GM12891 (cell line): ENCODE measurements at places on chromosomes 7 and 10.
A peak's percentile ranks its signal among the peaks of the same experiment; 100 is the strongest.

DNA sequence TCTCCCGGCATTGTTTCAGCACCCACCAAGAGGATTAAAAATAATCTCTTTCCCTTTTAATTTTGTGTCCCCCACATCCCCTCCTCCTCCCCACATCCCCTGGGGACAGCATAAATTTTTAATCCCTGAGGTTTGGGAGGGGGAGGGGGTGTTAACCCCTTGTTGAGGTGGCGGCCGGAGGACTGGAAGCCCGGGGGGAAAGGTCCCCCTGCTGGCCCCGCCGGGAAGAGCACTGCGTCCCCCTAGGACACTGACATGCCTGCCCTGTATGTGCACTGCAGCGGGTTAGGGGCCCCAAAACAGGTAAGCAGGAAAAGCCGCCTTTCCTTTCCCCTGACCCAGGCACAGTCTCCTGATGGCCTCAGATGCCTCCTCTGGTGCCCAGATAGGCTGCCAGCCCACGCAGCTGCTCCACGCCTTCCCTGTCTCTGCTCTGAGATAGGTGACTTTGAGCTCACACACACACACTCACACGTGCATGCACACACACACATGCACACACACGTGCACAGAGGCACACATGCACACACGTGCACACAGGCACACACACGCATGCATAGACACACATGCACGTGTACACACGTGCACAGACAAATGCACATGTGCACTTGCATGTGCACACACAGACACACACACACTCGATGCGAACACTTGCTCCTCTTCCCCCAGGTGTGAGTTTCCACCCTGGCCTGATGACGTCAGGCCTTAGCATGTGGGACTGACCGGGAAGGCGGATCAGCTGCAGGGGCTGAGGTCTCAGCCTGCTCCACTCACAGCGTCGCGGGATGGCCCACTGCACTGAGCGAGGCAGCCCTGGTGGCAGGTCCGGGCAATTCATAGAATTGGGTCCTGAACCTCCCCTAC lies 12.3 kb downstream of the CNPY1 start:
- peak; percentile 74 for DNase-seq

DNA sequence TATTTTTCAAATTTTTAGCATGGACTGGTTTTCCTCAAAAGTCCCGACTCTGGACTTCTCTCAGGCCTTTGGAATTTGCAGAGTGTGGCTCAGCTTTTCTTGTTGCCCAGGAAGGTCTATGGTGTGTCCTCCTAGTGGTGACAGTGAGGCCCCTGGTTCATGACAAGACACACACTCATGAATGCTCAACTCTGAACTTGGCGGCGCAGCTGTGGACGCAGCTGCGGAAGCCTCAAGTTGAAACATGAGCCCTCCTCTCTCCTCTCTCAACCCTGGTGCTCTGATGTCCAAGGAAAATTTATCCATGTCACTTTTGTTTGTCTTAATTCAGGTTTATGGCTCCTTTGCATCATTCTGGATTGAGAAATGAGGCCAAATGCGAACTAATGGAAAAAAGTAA lies 183.9 kb downstream of the HECW1 start:
- no peak for DNase-seq

DNA sequence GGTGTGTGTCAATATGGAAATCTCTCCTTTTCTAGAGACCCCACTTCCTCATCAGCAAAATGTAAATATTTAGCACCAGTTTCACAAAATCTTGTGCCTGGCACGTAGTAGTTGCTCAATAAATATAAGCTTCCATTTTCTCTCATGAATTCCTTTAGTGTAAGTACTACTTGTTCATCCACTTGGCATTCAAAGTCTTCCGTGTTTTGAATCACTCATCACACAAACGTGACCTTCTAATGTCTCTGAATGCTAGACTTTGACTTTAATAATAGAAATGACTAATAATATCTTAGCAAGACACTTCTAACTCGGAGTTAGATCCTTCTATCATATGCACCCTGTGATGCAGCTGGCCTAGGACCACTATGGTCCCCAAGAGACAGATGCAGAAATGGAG lies 168.7 kb upstream of the ZNF32 start:
- DNase-seq = no peak

DNA sequence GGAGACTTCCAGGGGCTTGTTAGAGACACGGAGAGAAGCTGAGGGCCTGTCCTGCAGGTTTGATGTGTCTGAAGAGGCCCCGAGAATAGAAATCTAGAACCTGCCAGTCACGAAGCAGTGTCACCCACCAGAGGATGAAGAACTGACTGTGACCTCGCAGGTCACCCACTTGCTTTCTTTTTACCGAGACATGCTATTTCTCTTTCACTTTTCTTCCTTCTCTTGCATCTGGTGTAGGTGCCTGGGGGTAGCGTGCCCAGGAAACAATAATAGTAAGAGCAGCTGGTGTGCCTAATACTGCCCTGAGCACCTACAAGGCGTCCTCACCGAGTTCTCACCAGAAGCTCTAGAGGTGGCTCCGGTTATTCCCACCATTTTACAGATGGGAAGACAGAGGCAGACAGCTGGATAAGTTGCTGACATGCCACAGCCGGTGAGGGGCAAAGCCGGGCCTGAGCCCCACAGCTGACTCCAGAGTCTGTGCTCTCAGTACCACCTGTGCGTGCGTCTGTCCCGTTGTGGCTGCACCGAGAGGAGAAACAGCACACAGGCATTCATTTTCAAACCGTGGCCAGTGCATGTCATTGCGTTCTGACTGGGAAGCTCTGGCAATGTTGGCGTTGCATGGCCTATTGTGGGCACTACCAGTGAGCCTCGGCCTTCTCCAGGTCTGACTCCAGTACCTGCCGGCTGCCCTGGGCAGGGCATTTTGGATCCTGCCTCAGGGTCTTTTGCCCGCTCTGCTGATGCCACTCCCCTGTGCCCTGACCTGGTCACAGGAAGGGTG lies 7.8 kb downstream of the CHST3 start:
- no peak for DNase-seq

DNA sequence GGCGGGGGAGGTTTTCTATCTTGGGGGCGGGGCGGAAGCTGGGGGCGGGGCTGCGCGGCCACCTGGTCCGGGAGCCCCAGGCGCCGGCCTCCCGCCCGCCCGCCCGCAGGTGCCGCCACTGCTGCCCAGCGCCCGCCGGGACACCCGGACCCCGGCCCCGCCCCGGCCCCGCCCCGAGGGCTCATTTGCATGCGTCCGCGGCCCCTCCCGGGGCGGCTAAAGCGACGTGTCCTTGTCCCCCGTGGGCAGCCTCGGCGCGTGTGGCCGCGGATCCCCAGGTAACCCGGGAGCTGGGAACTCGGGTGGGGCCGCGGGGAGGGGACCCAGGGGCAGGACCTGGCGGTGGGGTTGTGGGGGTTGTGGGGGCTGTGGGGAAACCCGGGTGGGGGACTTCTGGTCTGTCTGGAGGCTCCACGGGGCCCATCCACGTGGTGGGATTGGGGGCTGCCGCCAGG lies at the start of gene BHLHA15:
BHLHA15 (plus strand) TSS at position 219 of the 455 bp plus-strand sequence. CDS start 871 bp downstream, outside the sequence.
- no peak for DNase-seq

GRCh38 chr10:80408242-80409101 lies at the start of gene PRXL2A:
TSS of gene PRXL2A (plus strand) at chr10:80408551. CDS start at chr10:80420468, 11,917 bp downstream.
- DNase-seq = peak; percentile 95

- DNase-seq = no peak
Measured at GRCh38 chr10:86038371-86038770, 328.2 kb downstream of the GRID1 start.

- no peak for DNase-seq
Measured at GRCh38 chr7:67267914-67268313, 271.3 kb downstream of the TYW1 start.

- no peak for DNase-seq
Measured at GRCh38 chr7:30893357-30893756, 18.3 kb upstream of the AQP1 start.

DNA sequence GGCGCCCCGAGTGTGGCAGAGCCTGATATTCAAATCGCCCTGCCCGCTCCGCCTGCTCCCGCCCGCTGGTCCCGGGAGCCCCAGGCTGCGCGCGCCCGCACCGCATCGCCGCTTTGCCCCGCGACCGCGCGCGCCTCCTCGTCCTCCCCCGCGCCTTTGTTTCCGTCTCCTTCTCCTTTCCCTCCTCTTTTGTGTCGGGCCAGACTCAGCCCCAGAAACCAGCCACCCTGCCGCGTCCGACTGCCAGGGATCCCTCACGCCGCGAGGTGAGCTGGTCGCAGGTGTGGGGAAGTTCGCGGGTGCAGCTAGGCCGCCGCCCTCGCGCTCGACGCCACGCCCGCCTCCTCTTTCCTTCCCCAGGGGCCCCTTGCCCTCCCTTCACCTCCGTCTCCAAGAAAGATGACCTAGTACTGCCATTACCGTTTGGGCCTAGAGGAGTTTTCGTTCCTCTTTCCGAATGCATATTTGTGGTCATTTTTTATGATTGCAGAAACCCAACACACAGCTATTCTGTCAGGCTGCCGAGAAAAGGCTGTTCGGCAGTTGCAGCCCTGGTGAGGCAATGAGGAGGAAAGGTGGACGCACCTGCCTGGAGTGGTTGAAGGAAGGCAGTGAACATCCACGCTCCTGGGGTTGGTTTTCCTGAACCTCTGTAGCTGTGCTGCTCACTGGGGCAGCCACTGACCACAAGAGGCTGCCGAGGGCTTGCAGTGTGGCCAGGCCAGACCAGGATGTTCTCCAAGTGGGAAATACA lies 107.3 kb downstream of the SNX10 start:
- DNase-seq = peak; percentile 70

DNA sequence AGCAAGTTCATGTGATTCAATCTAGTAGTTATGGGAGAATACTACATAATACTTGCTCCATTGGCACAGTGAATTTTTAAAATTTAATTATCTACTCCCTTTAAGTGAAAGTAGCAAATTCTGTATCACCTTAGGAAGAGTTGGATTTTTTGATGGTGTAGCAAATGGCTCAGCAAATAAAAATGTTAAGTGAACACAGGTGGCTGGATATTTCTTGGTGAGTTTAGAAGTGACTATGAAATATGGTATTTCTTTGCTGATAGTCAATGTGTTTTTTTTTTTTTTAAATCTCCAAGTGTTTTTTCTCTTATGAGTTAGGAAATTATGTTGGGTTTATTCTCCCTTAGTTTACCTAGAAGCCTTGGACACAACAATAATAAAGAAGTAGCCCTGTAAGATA lies 67.8 kb downstream of the CREM start:
- no peak for DNase-seq

DNA sequence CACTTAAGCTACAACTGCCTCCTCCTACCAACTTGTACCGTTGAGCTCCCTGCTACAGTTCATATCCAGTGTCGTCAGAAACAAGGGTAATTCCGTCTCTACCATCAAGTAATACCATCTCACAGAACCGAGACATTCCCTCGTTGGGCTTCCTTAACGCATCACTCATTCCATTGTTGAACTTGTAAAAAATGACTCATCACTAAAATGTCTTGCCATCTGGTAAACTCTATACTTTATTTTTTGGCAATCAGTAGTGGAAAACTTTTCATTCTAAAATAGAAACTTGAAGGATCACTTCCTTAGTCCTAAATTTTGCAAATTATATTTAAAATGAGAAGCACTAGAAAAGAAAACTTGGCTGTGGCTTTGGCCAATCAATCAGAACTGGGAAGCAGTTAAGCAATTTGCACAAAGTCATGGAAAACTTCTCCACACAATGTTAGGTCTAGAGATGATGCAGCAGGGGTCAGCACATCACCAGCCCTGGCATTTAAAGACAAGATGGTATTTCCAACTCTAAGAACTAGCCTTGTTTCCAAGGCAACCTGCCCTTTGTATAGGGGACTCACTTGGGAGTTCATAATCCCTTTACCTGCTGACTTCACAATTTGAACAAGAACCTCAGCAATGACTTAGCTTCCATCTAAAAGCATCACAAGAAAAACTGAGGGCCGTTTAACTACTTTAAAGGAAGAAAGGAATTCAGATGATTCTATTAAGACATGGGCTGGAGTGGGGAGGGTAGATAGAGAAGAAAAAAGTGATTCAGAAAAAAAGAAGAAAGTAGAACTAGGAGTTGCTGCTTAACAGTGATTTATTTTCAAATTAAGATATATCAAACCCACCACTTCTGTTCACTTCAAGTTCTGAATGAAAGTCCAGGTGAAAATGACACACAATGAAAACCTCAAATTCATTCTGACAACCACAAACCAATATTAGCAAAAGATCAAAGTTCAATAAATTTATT lies 288.1 kb downstream of the PARD3 start:
- DNase-seq = no peak
